Activated B cell treated with CpG ODN at 0.5 μM for 24 hours (primary cell): ENCODE measurements at places on chromosomes 3 and 15.
A peak's percentile ranks its signal among the peaks of the same experiment; 100 is the strongest.

GRCh38 chr3:126353694-126354321 is 3.4 kb downstream of the KLF15 start:
- H3K4me1 ChIP-seq: peaks cover 16% of the 10 kb centered on the region
- H3K36me3 ChIP-seq: peaks cover 1% of the 10 kb centered on the region
- no peak overlapping the region for H3K27ac ChIP-seq
- H3K4me3 ChIP-seq: no peak overlapping the region

- no peak overlapping the region for H3K27ac ChIP-seq
- H3K4me3 ChIP-seq: no peak overlapping the region
- peaks cover 16% of the 10 kb centered on the region for H3K27me3 ChIP-seq
- DNase-seq: no peak
Measured at GRCh38 chr3:193997228-193998122, 138.5 kb upstream of the HES1 start.

- peak overlapping the region; percentile 74 for H3K4me3 ChIP-seq
- DNase-seq: no peak
- H3K4me1 ChIP-seq: peaks cover 73% of the 10 kb centered on the region
- no peaks in the 10 kb centered on the region for H3K27me3 ChIP-seq
Measured at GRCh38 chr15:63491116-63491827, 13.1 kb upstream of the USP3 start.

DNA sequence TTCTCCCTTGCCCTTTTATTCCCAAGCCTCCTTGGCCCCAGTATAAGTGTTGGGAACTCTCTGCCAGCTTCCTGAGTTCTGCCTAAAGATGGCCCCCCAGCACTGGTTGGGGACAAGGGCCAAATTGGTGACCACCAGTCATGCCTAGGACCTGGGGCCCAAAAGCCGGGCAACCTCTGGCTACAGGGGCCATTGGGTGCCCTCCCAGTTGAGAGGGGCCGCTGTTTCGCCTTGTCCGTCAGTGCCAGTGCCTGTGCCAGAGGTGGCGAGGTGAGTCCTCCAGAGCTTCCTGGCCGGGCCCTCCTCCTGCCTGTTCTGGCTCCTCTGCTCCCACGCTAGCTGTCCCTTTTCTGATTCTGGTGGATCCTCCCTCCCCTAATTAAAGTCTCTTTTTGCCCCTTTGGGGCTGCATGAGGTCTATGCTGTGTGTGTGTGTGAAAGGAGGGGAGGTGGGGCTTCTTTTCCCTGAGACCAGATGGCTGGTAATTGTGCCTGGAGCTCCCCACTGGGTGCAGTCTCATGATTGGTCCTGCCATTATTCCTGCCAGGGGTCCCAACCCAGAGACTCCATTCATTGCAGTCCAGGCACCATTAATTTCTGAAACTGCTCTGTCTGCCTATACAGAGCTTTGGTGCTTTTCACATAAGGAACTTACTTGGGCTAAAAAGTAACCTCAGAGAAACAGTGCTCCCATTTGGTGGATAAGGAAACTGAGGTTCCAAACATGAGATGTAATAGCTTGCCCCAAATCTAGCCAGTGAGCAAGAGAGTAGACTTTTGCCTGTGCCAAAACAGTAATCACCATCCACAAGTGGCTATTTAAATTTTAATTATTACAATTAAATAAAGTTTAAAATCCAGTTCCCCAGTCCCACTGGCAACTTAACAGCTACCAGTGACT is 3.1 kb upstream of the TTLL3 start:
- H3K27ac ChIP-seq: no peak overlapping the region
- no peak for DNase-seq
- H3K4me1 ChIP-seq: peaks cover 33% of the 10 kb centered on the region
- H3K4me3 ChIP-seq: no peak overlapping the region
- no peaks in the 10 kb centered on the region for H3K27me3 ChIP-seq

DNA sequence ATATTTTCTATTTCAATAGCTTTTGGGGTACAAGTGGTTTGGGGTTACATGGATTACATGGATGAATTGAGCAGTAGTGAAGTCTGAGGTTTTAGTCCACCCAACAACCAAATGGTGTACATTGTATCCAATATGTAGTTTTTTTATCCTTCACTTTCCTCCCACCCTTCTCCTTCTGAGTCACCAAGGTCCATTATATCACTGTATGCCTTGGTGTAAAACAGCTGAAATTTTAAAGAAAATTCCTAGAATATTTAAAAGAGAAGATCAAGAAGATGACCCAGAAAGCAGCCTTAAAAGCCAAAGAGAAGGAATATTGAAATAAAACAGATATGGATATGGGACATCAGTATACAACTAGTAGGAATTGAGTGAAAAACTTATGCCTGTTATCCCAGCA is 204.2 kb upstream of the COL8A1 start:
- H3K4me1 ChIP-seq: no peaks in the 10 kb centered on the region
- H3K27me3 ChIP-seq: no peaks in the 10 kb centered on the region
- H3K4me3 ChIP-seq: no peak overlapping the region
- no peaks in the 10 kb centered on the region for H3K36me3 ChIP-seq

- no peaks in the 10 kb centered on the region for H3K36me3 ChIP-seq
- H3K4me3 ChIP-seq: no peak overlapping the region
- no peak overlapping the region for H3K27ac ChIP-seq
- no peak for DNase-seq
- peaks cover 12% of the 10 kb centered on the region for H3K27me3 ChIP-seq
Measured at GRCh38 chr3:128473180-128473519, 6.5 kb upstream of the DNAJB8 start.

- H3K27me3 ChIP-seq: peaks cover 31% of the 10 kb centered on the region
- no peak overlapping the region for H3K4me3 ChIP-seq
- no peaks in the 10 kb centered on the region for H3K36me3 ChIP-seq
- no peak overlapping the region for H3K27ac ChIP-seq
- DNase-seq: no peak
Measured at GRCh38 chr3:154428286-154429206, 1.4 kb downstream of the GPR149 start.

DNA sequence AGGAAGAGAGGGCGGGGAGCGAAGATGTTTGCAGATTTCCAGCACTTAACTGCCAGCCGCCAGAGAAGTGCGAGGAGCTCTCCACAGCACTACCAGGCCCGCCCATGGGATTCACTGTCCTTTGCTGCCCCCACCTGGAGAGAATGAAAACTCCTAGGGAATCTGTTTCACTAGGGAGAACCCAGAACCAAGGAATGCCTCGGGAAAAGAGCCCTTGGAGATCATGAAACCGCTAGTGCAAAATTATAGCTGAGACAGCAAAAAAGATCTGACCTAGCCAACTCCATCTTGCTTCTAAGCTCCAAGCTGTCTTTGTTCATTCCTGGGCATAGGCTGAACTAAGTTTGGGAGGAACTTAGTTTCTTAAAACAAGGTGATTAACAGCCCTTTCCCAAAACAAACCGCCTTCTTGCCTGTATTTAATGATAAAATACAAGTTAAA is 82.6 kb upstream of the GCNT3 start:
- no peaks in the 10 kb centered on the region for H3K27me3 ChIP-seq
- peak overlapping the region; percentile 72 for H3K27ac ChIP-seq
- H3K4me3 ChIP-seq: no peak overlapping the region
- DNase-seq: peak; percentile 32
- H3K36me3 ChIP-seq: no peaks in the 10 kb centered on the region
- peaks cover 30% of the 10 kb centered on the region for H3K4me1 ChIP-seq

DNA sequence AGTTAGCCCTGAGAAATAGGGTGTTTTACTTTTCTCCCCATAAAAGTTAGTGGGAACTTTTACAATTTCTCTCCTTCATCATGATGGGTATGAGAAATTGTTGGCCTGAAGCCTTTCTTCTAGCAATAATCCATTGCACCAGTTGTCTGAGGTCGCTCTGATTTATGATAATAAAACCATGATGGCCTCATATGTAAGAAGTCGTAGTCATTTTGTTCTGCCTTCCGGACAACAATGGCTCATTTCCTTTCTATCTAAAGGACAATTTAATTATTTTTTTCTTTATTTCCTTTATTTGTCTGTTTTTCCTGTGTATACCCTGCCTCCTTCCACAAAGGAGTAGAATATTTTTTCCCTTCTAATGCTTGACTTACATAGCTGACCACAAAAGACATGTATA is 31.6 kb upstream of the GNB4 start:
- no peaks in the 10 kb centered on the region for H3K4me1 ChIP-seq
- no peak for DNase-seq
- no peaks in the 10 kb centered on the region for H3K36me3 ChIP-seq
- no peak overlapping the region for H3K27ac ChIP-seq

DNA sequence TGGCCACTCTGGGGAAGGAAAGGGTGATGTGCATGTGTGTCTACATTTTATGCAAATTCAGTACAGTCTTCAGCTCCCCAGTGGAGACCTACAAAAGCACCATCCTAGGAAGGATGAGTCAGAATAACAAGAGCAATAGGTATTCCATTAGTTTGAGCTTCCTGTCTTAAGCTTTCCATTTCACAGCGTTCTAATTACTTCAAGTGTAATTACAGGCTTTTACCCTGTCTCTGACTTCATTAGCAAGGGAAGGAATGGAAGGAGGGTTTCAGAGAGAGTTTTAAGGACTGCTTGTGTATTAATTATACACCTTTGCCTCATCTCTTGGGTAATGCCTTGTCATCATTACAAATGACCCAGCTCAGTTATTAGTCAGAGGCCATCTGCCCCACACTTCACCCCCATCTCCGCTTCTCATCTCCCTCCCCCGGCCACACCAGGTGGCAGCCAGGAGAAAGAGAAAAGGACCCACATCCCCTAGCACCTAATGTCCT is 202.8 kb upstream of the MRPL3 start:
- DNase-seq: no peak
- H3K4me1 ChIP-seq: no peaks in the 10 kb centered on the region
- H3K27me3 ChIP-seq: peaks cover 5% of the 10 kb centered on the region
- no peak overlapping the region for H3K4me3 ChIP-seq

- no peak overlapping the region for H3K27ac ChIP-seq
- peaks cover 71% of the 10 kb centered on the region for H3K27me3 ChIP-seq
- H3K4me1 ChIP-seq: peaks cover 21% of the 10 kb centered on the region
- peak overlapping the region; percentile 73 for H3K4me3 ChIP-seq
- no peaks in the 10 kb centered on the region for H3K36me3 ChIP-seq
Measured at GRCh38 chr3:192916371-192917027, 1.2 kb downstream of the MB21D2 start.

GRCh38 chr3:128470134-128470899 is 3.6 kb upstream of the DNAJB8 start:
- peaks cover 11% of the 10 kb centered on the region for H3K27me3 ChIP-seq
- no peaks in the 10 kb centered on the region for H3K36me3 ChIP-seq
- H3K4me1 ChIP-seq: no peaks in the 10 kb centered on the region

DNA sequence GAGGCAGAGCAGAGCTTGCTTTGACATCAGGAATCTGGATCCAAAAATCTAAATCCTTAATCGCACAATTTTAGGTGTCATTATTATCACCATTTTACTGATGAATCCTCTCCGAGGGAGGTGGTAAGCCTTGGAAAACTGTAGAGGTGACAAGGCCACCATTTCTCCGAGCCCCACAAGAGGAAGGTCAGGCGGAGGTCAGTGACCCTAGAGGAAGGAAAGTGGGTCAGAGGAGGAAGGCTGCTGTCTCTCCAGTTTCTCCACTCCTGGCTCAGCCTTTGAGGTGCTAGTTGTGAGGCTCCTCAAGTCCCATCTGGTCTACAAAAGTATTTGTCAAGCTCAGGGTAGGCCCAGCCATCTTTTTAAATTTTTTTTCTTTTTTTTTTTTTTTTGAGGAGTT is 3.2 kb downstream of the DVL3 start:
- H3K27ac ChIP-seq: no peak overlapping the region
- no peak overlapping the region for H3K4me3 ChIP-seq
- peaks cover 31% of the 10 kb centered on the region for H3K4me1 ChIP-seq
- DNase-seq: no peak
- H3K36me3 ChIP-seq: peaks cover 12% of the 10 kb centered on the region

- no peaks in the 10 kb centered on the region for H3K36me3 ChIP-seq
- no peaks in the 10 kb centered on the region for H3K27me3 ChIP-seq
- no peak for DNase-seq
- H3K4me1 ChIP-seq: no peaks in the 10 kb centered on the region
Measured at GRCh38 chr3:63559884-63560283, 92.6 kb upstream of the SNTN start.

- no peak overlapping the region for H3K27ac ChIP-seq
- H3K27me3 ChIP-seq: peaks cover 1% of the 10 kb centered on the region
- H3K4me1 ChIP-seq: no peaks in the 10 kb centered on the region
- no peak for DNase-seq
- H3K4me3 ChIP-seq: no peak overlapping the region
Measured at GRCh38 chr3:55704521-55704920, 217.4 kb upstream of the WNT5A start.

GRCh38 chr3:174099724-174100123 is 702.2 kb downstream of the NLGN1 start:
- no peaks in the 10 kb centered on the region for H3K36me3 ChIP-seq
- no peak for DNase-seq
- H3K4me1 ChIP-seq: no peaks in the 10 kb centered on the region
- H3K27me3 ChIP-seq: no peaks in the 10 kb centered on the region
- H3K4me3 ChIP-seq: no peak overlapping the region

DNA sequence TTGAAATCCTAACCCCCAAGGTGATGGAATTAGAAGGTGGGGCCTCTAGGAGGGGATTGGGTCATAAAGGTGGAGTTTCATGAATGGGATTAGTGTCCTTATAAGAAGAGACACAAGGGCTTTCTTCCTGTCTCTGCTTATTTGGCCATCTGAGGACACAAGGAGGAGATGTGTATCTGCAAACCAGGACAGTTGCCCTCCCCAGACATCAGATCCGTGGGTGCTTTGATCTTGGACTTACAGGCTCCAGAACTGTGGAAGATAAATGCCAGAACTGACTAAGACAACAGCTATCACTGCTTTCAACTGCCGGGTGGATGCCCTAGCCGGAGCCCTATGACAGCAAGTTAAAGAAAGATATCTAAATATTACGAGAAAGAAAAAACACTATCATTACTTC is 94.4 kb downstream of the CHRNA7 start:
- peaks cover 5% of the 10 kb centered on the region for H3K27me3 ChIP-seq
- H3K27ac ChIP-seq: no peak overlapping the region
- no peaks in the 10 kb centered on the region for H3K4me1 ChIP-seq
- no peak for DNase-seq
- no peaks in the 10 kb centered on the region for H3K36me3 ChIP-seq

GRCh38 chr3:141994856-141995255 is 118.4 kb downstream of the ATP1B3 start:
- DNase-seq: no peak
- no peak overlapping the region for H3K4me3 ChIP-seq
- H3K4me1 ChIP-seq: peaks cover 11% of the 10 kb centered on the region
- peaks cover 11% of the 10 kb centered on the region for H3K36me3 ChIP-seq
- no peak overlapping the region for H3K27ac ChIP-seq
- no peaks in the 10 kb centered on the region for H3K27me3 ChIP-seq

DNA sequence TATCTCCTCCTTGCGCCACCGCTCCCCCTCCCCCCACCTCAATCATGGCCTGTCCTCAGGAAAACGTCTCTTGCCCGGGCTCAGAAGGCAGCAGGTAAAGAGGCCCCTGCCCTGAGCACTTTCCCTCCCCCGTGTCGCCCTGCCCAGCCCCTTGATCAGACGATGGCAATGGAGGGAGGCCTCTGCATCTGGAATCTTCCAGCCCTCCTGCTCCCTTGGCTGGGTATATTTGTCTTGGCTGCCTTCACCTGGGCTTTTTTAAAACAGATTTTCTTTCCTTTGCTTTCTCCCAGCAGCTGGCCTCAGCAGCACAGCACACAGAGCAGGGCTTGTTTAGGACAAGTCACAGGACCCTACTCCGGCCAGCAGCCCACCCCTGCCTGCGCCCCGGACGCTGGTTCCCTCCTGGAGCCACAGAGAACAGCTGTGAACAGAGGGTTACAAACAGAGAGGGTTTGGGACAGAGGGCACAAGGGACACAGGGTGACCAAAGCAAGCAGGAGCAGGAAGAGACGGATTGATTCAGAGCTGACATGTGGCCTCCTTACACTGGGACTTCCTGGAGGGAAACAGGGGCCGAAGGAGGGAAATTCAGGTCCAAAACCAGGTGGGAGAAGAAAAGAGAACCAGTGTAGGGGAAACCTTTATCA is 78.7 kb downstream of the ISG20 start:
- H3K4me1 ChIP-seq: peaks cover 22% of the 10 kb centered on the region
- H3K36me3 ChIP-seq: no peaks in the 10 kb centered on the region
- no peak for DNase-seq

- H3K4me1 ChIP-seq: no peaks in the 10 kb centered on the region
- no peak for DNase-seq
- no peaks in the 10 kb centered on the region for H3K36me3 ChIP-seq
Measured at GRCh38 chr15:79136434-79137046, 46.0 kb upstream of the RASGRF1 start.
